Upper lobe of left lung (tissue), 6 donors: ENCODE measurements at places on chromosomes 1 and 21. TPM values are rescaled to one million over a fixed set of nuclear protein-coding genes. Genes with fewer than 3 reads are reported as not detected.

ZNF683 gene
- 1.0 TPM for total RNA-seq

GUCA2A gene
- total RNA-seq = not detected

ADGRL4 gene
- 13.6 TPM for total RNA-seq

ADAM15 gene
- 93.5 TPM for total RNA-seq

FBXO44 gene
- total RNA-seq = 114 TPM

FCGR2B gene
- 24.1 TPM for total RNA-seq

TMEM61 gene
- total RNA-seq = 2.9 TPM

PIGR gene
- 396 TPM for total RNA-seq

FMOD gene
- total RNA-seq = 46.7 TPM

- no peaks in the 10 kb centered on the region for H3K36me3 ChIP-seq
- DNase-seq = no peak
- H3K4me1 ChIP-seq = peaks cover 58% of the 10 kb centered on the region
- H3K4me3 ChIP-seq = no peak overlapping the region
Observed at GRCh38 chr1:183872403-183872802, 67.5 kb downstream of the RGL1 start.

- H3K27ac ChIP-seq = no peak overlapping the region
- H3K4me3 ChIP-seq = no peak overlapping the region
- H3K36me3 ChIP-seq = peaks cover 24% of the 10 kb centered on the region
- peaks cover 9% of the 10 kb centered on the region for H3K4me1 ChIP-seq
- no peaks in the 10 kb centered on the region for H3K27me3 ChIP-seq
Observed at GRCh38 chr1:17032741-17033140, 21.0 kb upstream of the ATP13A2 start.

GRCh38 chr1:51321924-51322280 lies 8.5 kb downstream of the TTC39A start:
- no peak overlapping the region for H3K27ac ChIP-seq
- H3K36me3 ChIP-seq = no peaks in the 10 kb centered on the region
- H3K4me3 ChIP-seq = no peak overlapping the region
- DNase-seq = no peak
- H3K27me3 ChIP-seq = no peaks in the 10 kb centered on the region
- peaks cover 16% of the 10 kb centered on the region for H3K4me1 ChIP-seq

- H3K4me3 ChIP-seq = no peak overlapping the region
- no peak for DNase-seq
- no peaks in the 10 kb centered on the region for H3K4me1 ChIP-seq
Observed at GRCh38 chr1:114104949-114105348, 48.7 kb downstream of the SYT6 start.

DNA sequence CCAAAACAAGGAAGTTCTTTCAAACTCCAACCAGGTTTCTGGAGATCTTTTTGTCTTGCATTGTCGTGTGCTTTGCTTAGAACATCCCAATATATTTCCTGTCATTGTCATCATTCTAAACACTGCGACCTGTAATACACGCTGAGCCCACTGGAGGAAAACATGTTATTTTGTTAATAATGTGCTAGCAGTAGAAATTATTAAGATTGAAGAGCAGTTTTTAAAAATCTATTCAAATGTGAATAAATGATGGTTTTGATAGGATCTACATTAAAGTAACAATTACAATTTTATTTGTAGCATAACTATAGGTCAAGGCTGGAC lies 268.5 kb downstream of the PTPRC start:
- H3K4me3 ChIP-seq = no peak overlapping the region
- H3K4me1 ChIP-seq = peaks cover 6% of the 10 kb centered on the region
- H3K27ac ChIP-seq = no peak overlapping the region
- no peaks in the 10 kb centered on the region for H3K27me3 ChIP-seq
- no peaks in the 10 kb centered on the region for H3K36me3 ChIP-seq

- H3K27ac ChIP-seq = no peak overlapping the region
- no peaks in the 10 kb centered on the region for H3K27me3 ChIP-seq
- no peak overlapping the region for H3K4me3 ChIP-seq
- H3K36me3 ChIP-seq = peaks cover 40% of the 10 kb centered on the region
Observed at GRCh38 chr1:235809688-235810397, 56.9 kb downstream of the LYST start.

- no peaks in the 10 kb centered on the region for H3K27me3 ChIP-seq
- no peak overlapping the region for H3K27ac ChIP-seq
- no peaks in the 10 kb centered on the region for H3K4me1 ChIP-seq
- H3K36me3 ChIP-seq = no peaks in the 10 kb centered on the region
Observed at GRCh38 chr1:117295001-117295400, 72.2 kb upstream of the MAN1A2 start.

- H3K27ac ChIP-seq = no peak overlapping the region
- peaks cover 14% of the 10 kb centered on the region for H3K4me1 ChIP-seq
- no peaks in the 10 kb centered on the region for H3K36me3 ChIP-seq
- H3K27me3 ChIP-seq = no peaks in the 10 kb centered on the region
Observed at GRCh38 chr1:56481140-56481694, 98.1 kb downstream of the PLPP3 start.

- H3K27ac ChIP-seq = no peak overlapping the region
- no peak overlapping the region for H3K4me3 ChIP-seq
- no peaks in the 10 kb centered on the region for H3K4me1 ChIP-seq
- no peak for DNase-seq
Observed at GRCh38 chr1:48450505-48450904, 21.5 kb downstream of the SPATA6 start.

DNA sequence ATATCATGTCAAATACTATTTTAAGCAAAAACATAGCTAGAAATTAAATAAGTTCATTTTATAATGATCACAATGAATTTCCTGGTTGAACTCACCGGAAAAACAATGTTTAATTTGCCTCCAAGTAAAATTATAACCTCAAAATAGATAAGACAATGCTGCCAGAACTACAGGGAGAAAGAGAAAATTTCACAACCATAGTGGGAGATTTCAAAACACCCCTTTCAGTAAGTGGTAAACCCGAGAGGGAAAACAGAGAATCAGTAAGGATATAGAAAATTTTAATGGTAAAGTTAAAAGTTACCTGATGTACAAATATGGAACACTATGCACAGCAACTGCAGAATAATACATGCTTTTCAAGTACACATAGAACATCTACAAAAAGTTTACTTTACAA lies 43.2 kb upstream of the PLA2G4A start:
- H3K4me3 ChIP-seq = no peak overlapping the region
- no peak for DNase-seq
- no peaks in the 10 kb centered on the region for H3K36me3 ChIP-seq
- H3K27me3 ChIP-seq = no peaks in the 10 kb centered on the region

DNA sequence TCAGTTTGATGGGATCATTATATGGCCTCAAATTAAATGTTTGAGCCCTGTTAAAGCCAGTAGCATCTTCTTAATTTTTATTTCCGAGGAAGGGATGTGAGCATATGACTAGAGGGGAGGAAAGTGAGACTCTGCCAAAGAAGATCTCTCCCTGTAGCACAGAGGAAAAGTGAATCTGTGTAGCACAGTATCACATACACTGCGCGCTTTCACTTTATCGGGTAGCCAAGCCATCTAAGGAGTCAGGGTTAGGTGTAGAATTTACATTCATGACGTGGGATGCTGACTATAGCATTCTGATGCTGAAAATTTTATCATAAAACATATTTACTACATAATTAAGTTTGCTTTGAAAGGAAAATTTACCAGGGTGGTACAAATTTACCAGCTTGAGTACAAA lies 24.0 kb downstream of the LRRC8D start:
- H3K4me3 ChIP-seq = no peak overlapping the region
- no peak overlapping the region for H3K27ac ChIP-seq
- H3K36me3 ChIP-seq = no peaks in the 10 kb centered on the region
- DNase-seq = no peak
- H3K4me1 ChIP-seq = peaks cover 10% of the 10 kb centered on the region
